ENCODE measurements at places on chromosomes 11 and 22.
A peak's percentile ranks its signal among the peaks of the same experiment; 100 is the strongest.

- peak; percentile 60 for DNase-seq
These were observed 2.8 kb downstream of the MYOD1 start for GRCh38 chr11:17722000-17722643.

GRCh38 chr22:45504373-45505341, 2.0 kb downstream of the FBLN1 start:
- DNase-seq: no peak

- DNase-seq: no peak
These were observed 143.4 kb downstream of the CRYBB2 start for GRCh38 chr22:25362883-25363240.

GRCh38 chr22:44309137-44309536, 3.6 kb downstream of the SHISAL1 start:
- peak; percentile 90 for DNase-seq

DNA sequence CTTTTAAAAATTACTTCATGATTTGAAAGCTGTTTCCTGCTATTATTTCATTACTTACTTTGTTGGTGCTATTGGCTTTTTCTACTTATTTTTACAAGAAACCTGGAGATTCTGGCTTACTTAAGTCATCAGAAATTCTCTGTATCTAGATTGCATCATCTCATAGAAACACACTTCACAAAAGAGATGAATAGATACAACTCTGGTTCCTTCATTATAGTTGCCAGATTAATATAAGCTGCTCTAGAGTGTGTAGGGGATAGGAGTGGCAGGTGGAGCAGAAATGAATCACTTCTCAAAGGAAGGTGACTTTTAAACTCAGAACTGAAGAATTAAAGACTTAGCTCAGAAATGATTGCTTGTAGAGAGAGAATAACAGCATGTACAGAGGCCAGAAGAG, 20.0 kb downstream of the CYP2R1 start:
- no peak for DNase-seq

GRCh38 chr11:120057595-120058581, 80.0 kb downstream of the TRIM29 start:
- DNase-seq: peak; percentile 51

GRCh38 chr11:68734111-68734510, 17.2 kb downstream of the TESMIN start:
- DNase-seq: no peak

- no peak for DNase-seq
These were observed 18.0 kb upstream of the BID start for GRCh38 chr22:17792299-17792698.

- DNase-seq: no peak
These were observed 414.4 kb upstream of the CADM1 start for GRCh38 chr11:115918576-115918975.

DNA sequence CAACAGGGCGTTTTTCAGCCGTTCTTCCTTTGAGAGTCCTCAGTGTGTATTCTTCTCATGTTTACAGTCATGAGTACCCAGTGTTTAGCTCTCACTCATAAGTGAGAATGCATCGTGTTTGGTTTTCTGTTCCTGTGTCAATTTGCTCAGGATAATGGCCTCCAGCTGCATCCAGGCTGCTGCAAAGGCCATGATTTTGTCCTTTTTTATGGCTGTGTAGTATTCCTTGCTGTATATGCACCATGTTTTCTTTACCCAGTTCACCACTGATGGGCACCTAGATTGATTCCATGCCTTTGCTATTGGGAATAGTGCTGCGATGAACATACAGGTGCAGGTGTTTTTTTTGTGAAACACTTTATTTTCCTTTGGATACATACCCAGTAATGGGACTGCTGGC, 23.5 kb downstream of the B3GAT1 start:
- no peak for DNase-seq

- no peak for DNase-seq
These were observed 17.9 kb downstream of the TUB start for GRCh38 chr11:8098879-8099278.

GRCh38 chr11:120509346-120510053, 2.0 kb upstream of the GRIK4 start:
- no peak for DNase-seq

DNA sequence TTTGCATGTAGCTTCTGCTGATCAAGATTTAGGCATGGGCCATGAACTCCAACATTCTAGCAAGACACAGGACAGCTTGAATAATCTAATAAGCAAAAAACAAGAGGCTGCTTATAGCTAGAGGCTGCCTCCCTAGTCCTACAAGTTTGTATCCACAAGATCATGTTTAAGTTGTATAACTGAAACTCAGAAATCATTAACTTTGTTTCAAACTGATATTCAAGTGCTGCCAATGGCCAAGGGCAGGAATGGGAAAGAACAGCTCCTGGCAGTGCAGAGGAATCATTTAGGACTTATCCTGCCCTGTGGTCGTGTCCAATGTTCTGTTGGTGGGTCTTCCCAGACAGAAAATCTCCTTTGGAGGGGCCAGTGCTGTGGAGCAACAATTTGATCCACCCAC, 209.6 kb upstream of the DDI1 start:
- no peak for DNase-seq

GRCh38 chr11:69958308-69958707, 119.8 kb upstream of the ANO1 start:
- DNase-seq: peak; percentile 59

DNA sequence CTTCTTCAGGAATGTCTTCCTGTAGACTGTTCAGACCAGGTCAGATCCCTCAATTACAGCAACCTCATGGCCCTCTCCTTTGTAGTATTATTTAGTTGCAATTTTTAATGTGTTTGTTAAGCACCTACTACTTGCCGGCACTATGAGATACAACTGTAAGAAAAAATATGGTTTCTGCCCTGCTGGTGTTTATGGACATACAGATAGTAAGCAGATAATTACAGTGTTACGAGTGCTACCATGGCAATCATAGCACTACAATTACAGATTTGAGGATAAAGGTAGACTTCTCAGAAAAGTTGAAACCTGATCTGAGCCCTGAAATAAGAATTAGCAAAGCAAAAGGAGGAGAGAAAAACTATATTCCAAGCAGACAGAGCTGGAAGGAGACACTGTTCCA, 2.8 kb downstream of the LRRC51 start:
- DNase-seq: no peak

DNA sequence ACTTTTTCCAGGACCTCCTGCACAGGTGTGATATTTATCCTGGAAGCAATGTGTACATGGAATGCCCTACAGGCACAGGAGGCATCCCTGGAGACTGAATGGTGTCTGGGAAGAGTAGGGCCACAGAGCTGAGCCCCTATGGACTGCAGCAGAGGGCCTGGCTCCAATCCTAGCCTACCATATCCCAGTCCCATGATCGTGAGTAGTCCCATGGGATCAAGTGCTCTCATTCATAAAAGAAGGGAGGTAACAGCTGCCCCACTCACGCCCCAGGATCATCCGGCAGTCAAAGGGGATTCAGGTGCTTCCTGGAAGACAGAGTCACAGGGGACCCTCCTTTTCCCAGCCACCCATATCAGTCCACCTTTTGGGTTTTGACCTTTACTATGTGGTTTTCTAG, 24.0 kb downstream of the ANKK1 start:
- DNase-seq: no peak

- peak; percentile 34 for DNase-seq
These were observed 581.0 kb upstream of the CHORDC1 start for GRCh38 chr11:90803831-90804230.

GRCh38 chr11:95134491-95134890, 44.8 kb downstream of the ENDOD1 start:
- DNase-seq: peak; percentile 95

DNA sequence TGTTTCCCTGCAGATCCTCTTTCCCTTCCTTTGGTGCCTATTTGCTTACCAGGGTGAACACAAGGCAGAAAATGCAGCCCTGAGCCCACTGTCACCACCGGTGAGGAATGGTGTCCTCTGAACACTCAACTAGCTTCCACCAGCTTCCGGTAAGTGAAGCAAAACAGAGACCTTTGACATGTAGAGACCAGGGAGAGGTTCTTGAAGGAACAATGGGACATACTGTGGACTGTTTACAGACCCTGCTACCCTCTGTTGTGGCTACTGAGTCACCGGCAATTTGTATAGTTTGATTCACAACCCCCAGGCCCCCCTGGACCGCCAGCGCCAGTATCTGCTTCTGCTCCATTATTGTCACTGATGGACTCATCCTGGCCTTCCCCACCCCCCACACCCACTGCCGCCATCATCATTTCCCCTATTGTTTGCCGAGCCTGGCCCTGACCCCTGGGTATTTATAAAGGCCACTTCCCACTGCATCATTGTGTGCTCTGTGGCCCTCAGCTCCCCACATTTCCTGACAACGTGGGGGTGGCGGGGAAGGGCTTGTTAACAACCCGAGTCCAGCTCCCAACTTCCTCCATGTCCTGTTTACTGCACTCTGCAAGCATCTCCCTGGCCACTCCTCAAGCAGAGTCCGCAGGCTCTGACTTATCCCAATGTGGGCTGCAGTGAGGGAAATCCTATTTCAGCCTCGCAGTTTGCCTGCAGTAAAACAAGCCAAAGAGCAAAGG, 252.9 kb downstream of the ETS1 start:
- DNase-seq: peak; percentile 96

- no peak for DNase-seq
These were observed 2.9 kb upstream of the AKIP1 start for GRCh38 chr11:8908099-8908498.

GRCh38 chr11:6251120-6251733, 8.4 kb upstream of the CCKBR start:
- peak; percentile 78 for DNase-seq

DNA sequence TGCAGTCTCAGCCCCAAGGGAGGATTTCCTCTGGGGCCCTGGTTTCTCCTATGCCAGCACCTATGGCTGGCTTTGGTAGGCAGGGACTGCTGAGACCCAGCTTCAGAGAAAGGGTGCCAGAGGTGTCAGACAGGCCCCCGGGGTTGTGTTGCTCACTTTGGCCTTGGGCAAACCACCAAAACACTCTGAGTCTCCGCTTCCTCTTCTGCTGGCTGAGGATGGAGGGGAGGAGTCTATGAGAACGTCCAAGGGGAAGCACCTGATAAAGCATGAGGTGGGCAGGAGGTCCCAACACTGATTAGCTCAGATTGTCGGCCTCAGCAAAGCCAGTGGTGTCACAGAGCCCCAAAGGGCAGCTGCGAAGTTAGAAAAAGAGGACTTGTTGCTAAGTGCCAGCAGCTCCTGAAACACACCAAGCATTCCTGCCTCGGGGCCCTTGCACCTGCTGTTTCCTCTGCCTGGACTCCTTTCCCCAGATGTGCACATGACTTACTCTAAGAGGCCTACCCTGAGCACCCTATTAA, 10.5 kb downstream of the SMTNL1 start:
- no peak for DNase-seq

- DNase-seq: peak; percentile 85
These were observed 22.8 kb downstream of the ARRB1 start for GRCh38 chr11:75328426-75329277.

- DNase-seq: peak; percentile 87
These were observed at the start of gene NDUFC2 for GRCh38 chr11:78079232-78080083. TSS of gene NDUFC2 (minus strand) at chr11:78079862. CDS start at chr11:78079744, 118 bp downstream.

- no peak for DNase-seq
These were observed 1515.6 kb downstream of the TBC1D22A start for GRCh38 chr22:48277868-48278581.

DNA sequence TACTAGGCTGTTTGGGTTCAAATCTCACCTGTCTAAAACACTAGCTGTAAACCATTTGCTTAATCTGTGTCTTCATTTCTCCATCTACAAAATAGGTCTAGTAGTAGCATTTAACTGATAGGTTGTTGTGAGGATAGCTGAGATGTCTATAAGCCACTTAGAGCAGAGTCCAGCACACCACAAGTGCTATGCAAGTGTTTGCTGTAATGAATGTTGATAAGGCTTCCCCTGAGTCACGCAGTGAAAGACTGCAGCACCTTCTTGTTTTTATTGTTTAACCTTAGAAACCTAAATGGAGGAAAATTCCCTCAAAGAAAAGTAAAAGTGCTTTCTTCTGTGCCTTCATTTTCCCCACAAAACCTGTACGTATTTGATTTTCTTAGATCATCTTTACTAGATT, 23.1 kb upstream of the LDHA start:
- no peak for DNase-seq

GRCh38 chr11:695538-696248, at the start of gene TMEM80:
TSS of gene TMEM80 (plus strand) at chr11:695816. CDS start at chr11:695828, 12 bp downstream.
- DNase-seq: peak; percentile 98

DNA sequence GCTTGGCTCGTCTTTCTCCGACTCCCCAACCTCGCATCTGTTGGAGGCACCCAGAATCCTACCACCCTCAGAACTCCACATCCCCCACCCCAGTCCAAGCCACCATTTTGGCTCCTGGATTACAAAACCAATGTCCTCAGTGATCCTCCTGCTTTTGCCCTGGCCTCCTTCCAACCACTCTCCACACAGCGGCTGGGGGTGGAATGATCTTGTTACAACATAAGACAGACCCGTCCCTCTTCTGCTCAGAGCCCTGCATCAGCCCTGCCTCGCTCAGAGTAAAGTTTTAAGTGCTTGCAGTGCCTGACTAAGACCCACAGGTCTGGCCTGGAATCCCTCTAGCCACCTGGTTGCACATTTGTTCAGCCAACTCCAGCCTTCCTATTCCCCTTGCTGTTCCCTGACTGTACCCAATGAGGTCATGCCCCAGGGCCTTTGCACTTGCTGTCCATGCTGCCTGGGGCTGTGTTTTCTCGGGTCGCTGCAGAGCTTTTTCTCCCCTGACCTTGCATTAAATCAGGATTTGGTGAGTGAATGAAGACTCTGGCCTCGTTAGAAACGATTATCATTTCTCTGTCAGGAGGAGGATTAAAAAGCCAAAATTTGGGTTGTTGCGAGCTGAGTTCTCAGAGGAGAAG, 67.3 kb downstream of the IGF2 start:
- DNase-seq: no peak

DNA sequence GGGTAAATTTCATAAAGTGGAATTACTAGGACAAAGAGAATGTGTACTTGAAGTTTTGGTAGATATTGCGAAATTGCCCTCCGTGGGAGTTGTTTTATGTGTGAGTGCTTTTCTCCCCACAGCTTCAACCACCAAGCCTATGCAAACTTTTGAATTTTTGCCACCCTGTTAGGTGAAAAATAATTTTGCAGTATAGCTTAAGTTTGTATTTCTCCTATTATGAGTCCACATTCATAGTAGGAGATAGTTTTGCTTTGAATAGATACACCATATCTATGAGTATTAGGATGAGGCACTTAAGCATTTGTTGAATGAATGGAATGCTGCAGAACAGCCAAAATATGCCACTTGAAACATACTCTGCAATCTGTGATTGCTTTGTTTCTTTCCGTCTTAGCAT, 43.6 kb downstream of the UVRAG start:
- DNase-seq: peak; percentile 48

DNA sequence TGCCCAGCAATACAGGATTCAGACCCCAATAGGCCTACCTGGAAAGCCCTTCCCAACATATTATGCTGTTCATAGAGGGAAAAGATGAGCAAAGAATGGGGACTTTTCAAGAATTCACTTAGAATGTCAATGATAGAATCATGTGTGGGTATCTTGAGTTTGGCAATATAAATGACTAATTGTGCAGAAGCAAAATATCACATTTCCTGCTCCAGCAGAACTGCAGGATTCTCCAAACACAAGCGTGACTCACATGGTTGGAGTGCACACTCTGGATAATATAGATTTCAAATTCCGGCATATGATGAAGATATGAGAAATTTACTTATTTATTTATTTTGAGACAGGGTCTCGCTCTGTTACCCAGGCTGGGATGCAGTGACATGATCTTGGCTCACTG, 12.5 kb upstream of the APOL5 start:
- peak; percentile 82 for DNase-seq

GRCh38 chr11:82807646-82808045, 74.0 kb upstream of the FAM181B start:
- DNase-seq: no peak

Measured in PC-3 (cell line).